Activated CD4-positive, alpha-beta T cell treated with anti-CD3 and anti-CD28 coated beads, Interleukin-2, amount 10 ng/mL, durations not matched to agents 7 days and 5 days (primary cell): ENCODE measurements at places on chromosomes 6 and 20.

- no peak for DNase-seq
Observed at GRCh38 chr20:550611-551010, 7.0 kb upstream of the CSNK2A1 start.

DNA sequence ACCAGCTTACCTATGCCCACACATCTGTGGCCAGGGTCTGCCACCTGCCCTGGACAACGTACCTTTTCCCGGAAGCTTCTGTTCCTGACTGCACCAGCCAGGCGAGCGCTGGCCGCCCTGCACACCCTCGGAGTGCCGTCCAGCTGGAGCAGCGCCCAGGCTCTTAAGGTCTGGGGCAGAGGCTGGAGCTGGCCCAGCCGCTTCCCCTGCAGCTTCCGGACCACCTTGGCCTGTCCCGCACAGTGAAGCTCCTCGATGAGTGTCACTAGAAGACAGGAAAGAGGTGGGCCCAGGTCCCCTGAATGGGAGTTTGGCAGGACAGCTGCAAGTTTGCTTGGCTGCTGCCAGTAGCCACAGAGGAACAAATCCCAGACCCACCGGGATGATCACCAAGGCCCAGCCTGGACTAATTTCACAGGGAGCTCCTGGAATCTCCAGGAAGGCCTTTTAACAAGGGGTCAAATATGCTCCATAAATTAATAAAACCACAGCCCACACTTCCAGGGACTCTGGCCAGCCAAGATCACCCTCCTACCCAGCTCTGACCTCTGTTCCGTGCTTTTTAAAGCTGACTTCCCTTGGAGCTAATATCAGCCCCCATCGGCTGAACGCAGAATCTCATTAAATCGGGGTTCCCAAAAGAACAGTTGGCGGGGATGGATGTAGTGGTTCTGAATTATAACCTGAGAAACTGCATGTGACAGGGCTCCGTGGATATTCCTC is 82.3 kb downstream of the PTPN1 start:
- DNase-seq = no peak

GRCh38 chr6:80366714-80367113 is 260.2 kb downstream of the BCKDHB start:
- no peak for DNase-seq

DNA sequence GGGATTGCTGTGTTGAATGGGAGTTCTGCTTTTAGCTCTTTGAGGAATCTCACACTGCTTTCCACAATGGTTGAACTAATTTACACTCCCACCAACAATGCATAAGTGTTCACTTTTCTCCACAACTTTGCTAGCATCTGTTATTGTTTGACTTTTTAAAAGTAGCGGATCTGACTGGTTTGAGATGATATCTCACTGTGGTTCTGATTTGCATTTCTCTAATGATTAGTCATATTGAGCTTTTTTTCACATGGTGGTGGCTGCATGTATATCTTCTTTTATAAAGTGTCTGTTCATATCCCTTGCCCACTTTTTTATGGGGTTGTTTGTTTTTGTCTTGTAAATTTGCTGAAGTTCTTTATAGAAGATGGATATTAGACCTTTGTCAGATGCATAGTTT is 588.3 kb upstream of the ADGRB3 start:
- no peak for DNase-seq

DNA sequence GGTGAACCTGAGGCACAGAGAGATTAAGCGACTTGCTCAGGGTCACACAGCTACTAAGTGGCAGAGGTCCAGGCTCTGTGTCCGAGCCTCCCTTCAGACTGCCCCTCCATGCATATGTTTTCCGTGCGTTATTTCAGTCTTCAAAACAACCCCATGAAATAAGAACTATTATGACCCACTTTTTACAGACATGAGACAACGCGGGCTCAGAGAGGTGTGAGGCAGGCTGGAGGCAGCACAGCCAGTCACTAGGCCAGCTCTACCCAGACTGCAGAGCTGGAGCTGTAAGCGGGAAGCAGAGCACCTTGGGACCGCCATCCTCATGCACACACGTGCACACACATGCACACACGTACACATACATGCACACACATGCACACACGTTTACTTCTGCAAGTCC is 62.3 kb downstream of the PSMG4 start:
- no peak for DNase-seq

DNA sequence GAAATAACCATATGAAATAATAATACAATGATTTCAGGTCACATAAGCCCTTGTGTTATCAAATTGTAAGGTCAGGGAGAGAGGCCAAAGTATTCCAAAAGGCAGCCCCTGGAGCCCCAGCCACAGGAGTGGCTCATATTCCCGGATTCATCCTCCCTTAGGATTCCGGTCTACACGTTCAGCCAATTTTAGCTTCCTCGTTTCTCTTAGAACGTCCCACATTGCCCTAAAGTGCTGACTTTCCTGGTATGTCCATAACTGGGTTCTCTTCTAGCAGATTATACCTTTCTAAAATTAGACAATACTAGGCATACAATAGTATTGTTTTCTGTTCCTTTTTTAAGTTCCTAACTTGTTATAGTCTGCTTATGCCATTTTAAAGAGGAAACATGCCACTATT is 192.7 kb upstream of the NOX3 start:
- DNase-seq = no peak

GRCh38 chr20:33674294-33675135 is at the start of gene NECAB3:
NECAB3 (minus strand) TSS chr20:33674428; CDS start chr20:33674352, 76 bp downstream.
- DNase-seq = peak; percentile 59

GRCh38 chr6:56400273-56400672 is 152.9 kb upstream of the COL21A1 start:
- DNase-seq = no peak

GRCh38 chr6:19669206-19669605 is 168.0 kb upstream of the ID4 start:
- no peak for DNase-seq

DNA sequence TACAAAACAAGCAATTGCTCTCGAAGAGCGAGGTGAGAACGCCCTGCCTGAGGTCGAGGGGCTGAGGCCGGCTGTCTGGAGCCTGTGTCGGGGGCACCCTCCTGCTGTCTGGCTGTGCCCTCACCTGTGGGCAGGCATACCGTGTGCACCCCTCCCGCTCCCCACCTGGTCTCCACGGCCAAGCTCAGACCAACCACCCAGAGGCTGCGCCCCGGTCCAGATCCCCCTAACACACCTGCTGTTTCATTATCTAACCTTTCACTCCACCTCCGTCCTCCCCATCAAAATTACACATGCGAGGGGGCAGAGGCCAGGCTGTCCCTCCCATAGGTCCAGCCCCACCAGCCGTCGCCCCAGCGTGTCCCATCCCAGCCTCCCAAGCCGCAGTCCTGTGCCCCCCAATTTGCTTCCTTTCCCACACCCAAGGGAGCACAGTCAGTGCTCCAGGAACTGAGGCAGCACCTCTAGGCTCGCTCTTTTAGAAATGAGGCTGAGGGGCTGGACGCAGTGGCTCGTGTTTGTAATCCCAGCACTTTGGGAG is 35.2 kb downstream of the NTSR1 start:
- DNase-seq = no peak

GRCh38 chr6:142879076-142879475 is 65.9 kb downstream of the HIVEP2 start:
- no peak for DNase-seq

GRCh38 chr6:107841275-107841670 is 17.2 kb upstream of the SCML4 start:
- no peak for DNase-seq

DNA sequence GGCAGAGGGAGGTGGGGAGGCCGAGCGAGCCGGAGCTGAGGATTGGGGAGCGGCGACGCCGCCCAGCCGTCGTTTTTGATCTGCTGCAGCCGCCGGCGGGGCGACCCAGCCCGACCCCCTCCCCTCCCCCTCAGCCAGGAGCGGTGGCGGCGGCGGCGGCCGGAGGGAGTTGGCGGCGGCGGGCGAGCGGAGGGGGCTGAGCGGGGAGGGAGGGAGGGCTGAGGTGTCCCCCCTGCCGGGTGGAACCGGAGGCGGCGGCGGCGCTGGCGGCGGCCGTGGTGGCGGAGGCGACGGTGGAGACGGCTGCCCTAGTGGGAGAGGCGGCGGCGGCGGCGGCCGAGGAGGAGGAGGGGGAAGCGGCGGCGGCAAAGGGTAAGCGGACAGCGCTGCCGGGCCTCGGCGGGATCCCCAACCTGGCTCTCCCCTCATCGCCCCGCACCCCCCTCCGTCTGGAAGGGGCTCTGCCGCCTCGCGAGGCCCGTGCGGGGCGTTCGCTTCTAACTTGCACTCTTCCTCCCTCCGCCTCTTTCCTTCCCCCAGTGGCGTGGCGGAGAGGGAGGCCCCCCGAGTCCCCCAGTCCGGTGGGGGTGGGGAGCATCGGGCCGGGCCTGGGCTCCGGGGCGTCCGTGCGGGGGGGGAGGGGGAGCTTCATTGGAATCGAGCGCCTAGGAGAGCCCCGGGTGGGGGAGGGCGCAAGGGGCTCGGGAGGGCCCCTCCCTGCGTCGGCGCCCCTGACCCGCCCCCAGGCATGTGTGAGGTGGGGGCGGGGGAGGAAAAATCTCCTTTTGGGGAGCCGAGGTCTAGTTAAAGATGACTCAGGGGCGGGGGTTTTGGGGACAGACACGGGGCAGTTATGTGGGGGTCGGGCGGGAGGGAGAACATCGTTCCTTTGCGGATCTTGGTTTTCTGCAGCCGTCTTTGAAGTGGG is at the start of gene TAB2:
Gene TAB2 (plus strand): TSS at position 69 of the 928 bp plus-strand sequence. CDS start 52,286 bp downstream, outside the sequence.
- DNase-seq = peak; percentile 69
